ENCODE measurements at places on chromosomes 11 and 22. TPM values are rescaled to one million over a fixed set of nuclear protein-coding genes. Genes with fewer than 3 reads are reported as not detected.

The MDK gene
- 309 TPM for total RNA-seq

- H3K4me3 ChIP-seq = no peak overlapping the region
- peaks cover 13% of the 10 kb centered on the region for H3K4me1 ChIP-seq
- no peaks in the 10 kb centered on the region for H3K36me3 ChIP-seq
- DNase-seq = no peak
- H3K27me3 ChIP-seq = peaks cover 13% of the 10 kb centered on the region
Measured at GRCh38 chr11:62605902-62606301, 4.2 kb upstream of the MTA2 start.

The DUSP8 gene
- 2.1 TPM for total RNA-seq

The LRRC74B gene
- total RNA-seq = not detected

The APOL1 gene
- not detected for total RNA-seq

GRCh38 chr22:20776624-20777405, 2.9 kb downstream of the SERPIND1 start:
- H3K27me3 ChIP-seq = no peaks in the 10 kb centered on the region
- no peaks in the 10 kb centered on the region for H3K4me1 ChIP-seq
- H3K27ac ChIP-seq = no peak overlapping the region
- H3K36me3 ChIP-seq = no peaks in the 10 kb centered on the region
- no peak for DNase-seq
- H3K4me3 ChIP-seq = no peak overlapping the region

The NCAM1 gene
- total RNA-seq = 4.3 TPM

The NFAM1 gene
- total RNA-seq = 0.73 TPM

DNA sequence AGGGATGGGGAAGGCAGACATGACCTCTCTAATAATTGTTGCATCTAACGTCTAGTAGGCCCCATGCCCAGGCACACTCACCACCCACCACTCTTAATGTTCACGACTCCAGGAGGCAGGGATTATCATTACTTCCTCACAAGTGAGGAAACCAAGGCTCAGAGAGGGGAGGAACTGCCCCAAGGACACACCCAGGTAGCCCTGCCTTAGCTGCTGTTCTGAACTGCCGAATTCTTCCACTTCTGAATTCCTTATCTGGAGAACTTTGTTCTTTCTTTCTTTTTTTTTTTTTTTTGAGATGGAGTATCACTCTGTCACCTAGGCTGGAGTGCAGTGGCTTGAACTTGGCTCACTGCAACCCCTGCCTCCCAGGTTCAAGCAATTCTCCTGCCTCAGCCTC, 16.7 kb downstream of the SLCO2B1 start:
- H3K4me1 ChIP-seq = no peaks in the 10 kb centered on the region
- no peak for DNase-seq
- no peak overlapping the region for H3K27ac ChIP-seq
- no peaks in the 10 kb centered on the region for H3K27me3 ChIP-seq

DNA sequence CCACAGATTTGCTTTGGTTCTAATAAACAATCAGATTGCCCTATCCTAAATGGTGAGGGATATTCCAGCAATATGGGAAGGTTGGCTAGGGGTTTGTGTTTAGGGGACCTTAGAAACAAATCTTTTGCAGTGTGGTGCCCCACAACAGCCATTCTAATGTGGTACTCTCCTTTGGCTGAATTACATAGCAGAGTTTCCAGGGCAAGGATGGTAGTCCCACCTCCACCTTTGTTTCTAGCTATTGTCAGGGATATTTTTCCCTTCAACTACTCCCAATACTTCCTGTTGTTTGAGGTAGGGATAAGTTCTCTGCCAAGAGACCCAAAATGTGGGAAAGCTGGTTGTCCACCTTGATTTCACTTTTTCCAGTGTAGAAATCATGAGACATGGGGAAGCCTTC, 494.7 kb upstream of the CHORDC1 start:
- no peak overlapping the region for H3K4me3 ChIP-seq
- no peak overlapping the region for H3K27ac ChIP-seq
- no peaks in the 10 kb centered on the region for H3K4me1 ChIP-seq

GRCh38 chr11:14054116-14055107, 91.9 kb downstream of the SPON1 start:
- H3K27ac ChIP-seq = no peak overlapping the region
- no peaks in the 10 kb centered on the region for H3K27me3 ChIP-seq
- no peaks in the 10 kb centered on the region for H3K36me3 ChIP-seq

The KRTAP5-8 gene
- total RNA-seq = not detected

GRCh38 chr11:15907806-15908205, 448.5 kb downstream of the SOX6 start:
- H3K27ac ChIP-seq = no peak overlapping the region
- no peaks in the 10 kb centered on the region for H3K36me3 ChIP-seq
- no peaks in the 10 kb centered on the region for H3K4me1 ChIP-seq
- H3K27me3 ChIP-seq = no peaks in the 10 kb centered on the region
- no peak overlapping the region for H3K4me3 ChIP-seq

- DNase-seq = no peak
Measured at GRCh38 chr11:27573024-27573423, 66.5 kb upstream of the LIN7C start.

DNA sequence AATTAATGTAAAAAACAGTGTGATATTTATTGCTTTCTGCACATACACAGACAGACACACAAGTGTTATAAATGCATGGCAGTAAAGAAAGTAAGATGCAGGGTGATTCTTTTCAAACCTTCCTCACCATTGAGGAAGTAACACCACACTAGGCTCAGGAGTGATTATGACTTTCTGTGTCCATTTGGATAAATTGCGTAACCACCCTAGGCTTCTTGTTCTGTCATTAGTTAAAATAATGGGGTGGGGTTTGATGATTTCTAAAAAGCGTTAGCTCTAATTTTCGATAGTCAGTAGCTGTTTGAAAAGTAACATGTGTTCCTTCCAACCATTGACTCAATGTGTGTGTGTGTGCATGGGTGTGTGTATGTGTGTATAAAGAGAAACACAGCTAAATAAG, 1080.2 kb downstream of the NTM start:
- no peaks in the 10 kb centered on the region for H3K36me3 ChIP-seq
- no peak overlapping the region for H3K4me3 ChIP-seq
- DNase-seq = no peak

GRCh38 chr22:30829901-30830550, 135.4 kb downstream of the OSBP2 start:
- no peak overlapping the region for H3K27ac ChIP-seq
- H3K4me3 ChIP-seq = no peak overlapping the region
- H3K27me3 ChIP-seq = no peaks in the 10 kb centered on the region
- no peaks in the 10 kb centered on the region for H3K36me3 ChIP-seq

The KLHL35 gene
- 0.35 TPM for total RNA-seq

- no peak overlapping the region for H3K27ac ChIP-seq
- no peaks in the 10 kb centered on the region for H3K36me3 ChIP-seq
- H3K4me1 ChIP-seq = peaks cover 16% of the 10 kb centered on the region
- peak; percentile 15 for DNase-seq
- no peak overlapping the region for H3K4me3 ChIP-seq
Measured at GRCh38 chr11:4862447-4863236, 13.6 kb upstream of the OR51S1 start.

GRCh38 chr11:116202922-116203321, 569.9 kb downstream of the BUD13 start:
- no peak overlapping the region for H3K4me3 ChIP-seq
- H3K27ac ChIP-seq = no peak overlapping the region
- H3K4me1 ChIP-seq = no peaks in the 10 kb centered on the region
- no peaks in the 10 kb centered on the region for H3K27me3 ChIP-seq
- no peaks in the 10 kb centered on the region for H3K36me3 ChIP-seq

- DNase-seq = no peak
- no peak overlapping the region for H3K27ac ChIP-seq
- no peak overlapping the region for H3K4me3 ChIP-seq
- no peaks in the 10 kb centered on the region for H3K27me3 ChIP-seq
Measured at GRCh38 chr11:117882311-117882905, 6.0 kb upstream of the FXYD6 start.

DNA sequence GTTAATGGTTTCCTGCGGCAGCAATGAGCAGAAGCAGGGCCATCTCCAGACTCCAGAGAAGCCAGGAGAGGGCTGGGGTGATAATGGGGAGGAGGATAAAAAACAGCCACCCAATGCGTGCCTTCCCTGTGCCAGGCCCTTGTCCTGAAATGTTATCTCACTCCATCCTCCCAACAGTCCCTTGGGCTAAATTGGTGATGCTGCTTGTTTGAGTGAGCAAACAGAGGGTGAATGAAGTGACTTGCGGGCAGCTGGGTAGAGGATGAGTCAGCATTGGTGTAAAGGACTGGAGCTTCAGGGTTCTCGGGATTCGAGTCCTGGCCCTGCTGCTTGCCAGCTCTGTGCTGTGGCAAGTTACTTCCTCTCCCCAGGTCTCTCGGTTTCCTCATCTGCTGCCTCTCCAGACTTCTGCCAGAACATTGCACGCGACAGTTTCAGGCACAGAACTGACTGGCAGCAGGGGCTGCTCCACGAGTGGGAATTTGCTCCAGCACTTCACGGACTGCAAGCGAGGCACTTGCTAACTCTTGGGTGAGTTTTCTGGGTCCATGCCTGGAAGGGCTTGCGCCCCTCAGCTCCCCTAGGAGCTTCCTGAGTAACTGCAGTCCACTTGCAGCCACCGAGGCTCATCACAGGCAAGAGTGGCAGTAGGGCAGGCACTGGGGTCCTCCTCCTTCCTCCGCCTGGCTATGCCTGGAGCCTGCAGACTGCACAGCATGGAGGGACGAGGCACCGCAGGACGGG, at the start of gene P2RY6:
Gene P2RY6, plus strand, starts transcription at position 403 of the 744 bp plus-strand sequence. CDS start 24,181 bp downstream, outside the sequence.
- no peak within 1 kb of the TSS for H3K4me3 ChIP-seq
- no peak for DNase-seq
- no peaks in the 10 kb centered on the region for H3K36me3 ChIP-seq
- H3K27ac ChIP-seq = no peak within 1 kb of the TSS
- no peaks in the 10 kb centered on the region for H3K27me3 ChIP-seq

The SCGB1A1 gene
- not detected for total RNA-seq
